ENCODE measurements at places on chromosomes 12 and 14.

DNA sequence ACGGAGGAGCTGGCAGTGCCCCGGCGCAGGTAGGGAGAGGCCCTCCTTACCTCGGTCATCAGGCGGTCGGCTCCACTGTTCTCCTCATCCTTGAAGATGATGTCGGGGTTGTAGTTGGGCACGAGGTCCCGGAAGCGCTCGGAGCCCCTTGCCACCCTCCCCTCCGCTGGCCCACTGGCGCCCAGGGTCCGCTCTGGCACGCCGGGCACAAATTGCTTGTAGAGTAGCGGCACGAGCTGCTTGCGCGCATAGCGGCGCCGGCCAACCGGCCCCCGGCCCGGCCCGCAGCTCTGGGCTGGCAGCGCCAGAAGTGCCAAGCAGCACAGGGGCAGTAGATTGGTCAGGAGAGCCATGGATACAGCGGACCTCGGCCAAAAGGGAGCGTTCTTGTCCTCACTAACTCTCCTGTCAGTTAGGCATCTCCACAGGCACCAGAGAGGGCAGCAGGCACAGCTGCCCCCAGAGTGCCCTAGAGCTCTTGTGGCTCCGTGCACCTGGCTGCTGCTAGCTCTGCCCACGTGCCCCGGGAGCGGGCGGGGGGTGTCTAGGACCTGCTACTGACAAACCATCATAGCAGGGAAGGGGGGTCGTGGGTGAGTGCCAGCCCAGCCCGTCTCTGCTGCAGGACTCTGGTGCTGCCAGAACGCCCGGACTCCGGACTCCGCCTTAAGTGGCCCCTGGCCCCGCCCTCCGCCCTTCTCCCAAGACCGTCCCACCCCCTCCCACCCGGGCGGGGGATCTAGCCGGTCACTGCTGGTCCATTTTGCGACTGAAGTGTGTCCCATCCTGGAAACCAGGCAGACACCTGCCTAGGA, at the start of gene DHH:
Gene DHH (minus strand): TSS at position 642 of the 815 bp plus-strand sequence. CDS start 289 bp downstream, at position 353.
- no peak for DNase-seq

- no peak for DNase-seq
Observed at GRCh38 chr12:102955926-102956737, 1.3 kb upstream of the ASCL1 start.

- DNase-seq: peak; percentile 53
Observed at GRCh38 chr12:101927999-101928398, 50.6 kb downstream of the DRAM1 start.

DNA sequence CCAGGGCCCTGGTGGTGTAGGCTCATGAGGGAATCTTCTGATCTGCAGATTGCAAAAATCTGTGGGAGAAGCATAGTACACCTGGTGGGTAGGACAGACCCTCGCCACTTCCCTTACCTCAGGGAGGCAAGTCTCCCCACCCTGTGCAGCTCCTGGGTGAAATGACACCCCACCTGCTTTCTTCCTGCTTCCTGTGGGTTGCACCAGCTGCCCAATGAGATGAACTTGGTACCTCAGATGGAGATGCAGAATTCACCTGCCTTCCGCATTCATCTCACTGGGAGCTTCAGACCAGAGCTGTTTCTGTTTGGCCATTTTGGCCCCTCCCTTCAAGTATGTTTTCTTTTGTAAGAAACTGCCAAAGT, 4.7 kb downstream of the CLEC2D start:
- no peak for DNase-seq

DNA sequence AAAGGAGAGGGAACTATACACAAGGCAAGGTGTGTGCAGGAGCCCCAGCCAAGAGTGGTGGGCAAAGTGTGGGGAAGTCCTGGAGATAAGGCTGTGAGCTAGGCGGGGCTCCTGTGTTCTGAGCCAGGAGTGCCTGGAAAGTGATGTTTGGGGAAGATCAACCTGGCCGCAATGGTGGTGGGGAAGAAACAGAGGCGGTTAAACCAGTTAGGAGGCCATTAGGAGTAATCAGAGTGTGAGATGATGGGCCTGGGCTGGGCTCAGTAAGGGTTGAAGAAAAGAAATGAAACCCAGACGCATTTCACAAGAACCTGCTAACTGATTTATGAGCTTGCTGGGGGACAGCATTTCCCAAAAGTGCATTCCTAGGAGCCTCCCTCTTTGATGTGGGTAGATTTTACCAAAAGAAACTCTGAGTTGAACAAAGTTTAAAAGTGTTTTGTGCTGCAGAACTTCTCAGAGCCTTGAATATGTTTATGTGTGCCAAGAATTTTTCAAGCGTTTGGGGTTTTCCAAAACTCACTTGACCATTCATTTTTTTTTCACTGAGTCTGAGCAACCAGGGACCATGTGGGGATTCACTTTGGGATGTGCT, 34.2 kb upstream of the LRP1-AS start:
- DNase-seq: no peak

GRCh38 chr14:89486961-89487360, 69.9 kb upstream of the FOXN3 start:
- DNase-seq: peak; percentile 40

DNA sequence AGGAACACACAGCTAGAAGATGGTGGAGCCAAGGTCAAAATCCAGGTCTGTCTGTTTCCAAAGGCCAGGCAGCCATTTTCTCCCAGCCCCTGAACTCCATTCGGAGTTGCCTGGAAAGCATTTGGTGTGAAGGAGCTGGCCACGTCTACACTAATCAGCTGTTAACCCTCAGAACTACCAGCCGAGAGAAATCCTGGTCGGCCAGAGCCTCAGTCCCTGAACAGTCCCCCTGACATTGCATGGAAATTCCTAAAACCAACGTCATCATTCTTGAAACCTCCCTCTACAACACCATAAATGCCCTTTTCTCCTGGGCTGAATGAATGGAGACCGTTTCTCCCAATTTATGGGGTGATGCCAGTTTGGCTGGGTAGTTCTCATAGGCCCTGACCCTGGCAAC, 245.6 kb downstream of the SLC41A2 start:
- DNase-seq: no peak

DNA sequence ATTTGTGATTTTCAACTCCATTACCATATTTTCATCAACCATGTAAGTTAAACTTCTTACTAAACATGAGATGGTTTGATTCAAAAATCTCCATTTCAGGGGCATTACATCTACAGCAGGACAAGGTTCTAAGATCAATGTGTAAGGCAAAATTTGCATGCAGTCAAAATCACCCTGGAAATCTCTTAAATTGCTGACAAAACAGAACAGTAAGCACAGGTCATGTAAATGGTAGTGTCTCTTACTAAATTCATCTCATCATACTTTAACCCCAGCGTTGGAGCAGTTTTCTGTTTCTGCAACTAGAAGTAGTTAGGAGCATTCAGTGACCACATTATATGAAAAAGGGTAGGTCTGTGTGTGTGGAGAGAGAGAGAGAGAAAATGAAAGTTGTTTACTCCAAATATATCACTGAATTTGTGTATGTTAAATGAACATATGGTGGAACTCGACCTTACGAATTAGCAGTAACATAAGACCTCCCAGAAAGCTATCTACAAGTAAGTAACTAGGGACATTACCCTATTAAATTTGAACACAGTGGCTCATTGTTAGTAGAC, 227.5 kb downstream of the SSPN start:
- no peak for DNase-seq

DNA sequence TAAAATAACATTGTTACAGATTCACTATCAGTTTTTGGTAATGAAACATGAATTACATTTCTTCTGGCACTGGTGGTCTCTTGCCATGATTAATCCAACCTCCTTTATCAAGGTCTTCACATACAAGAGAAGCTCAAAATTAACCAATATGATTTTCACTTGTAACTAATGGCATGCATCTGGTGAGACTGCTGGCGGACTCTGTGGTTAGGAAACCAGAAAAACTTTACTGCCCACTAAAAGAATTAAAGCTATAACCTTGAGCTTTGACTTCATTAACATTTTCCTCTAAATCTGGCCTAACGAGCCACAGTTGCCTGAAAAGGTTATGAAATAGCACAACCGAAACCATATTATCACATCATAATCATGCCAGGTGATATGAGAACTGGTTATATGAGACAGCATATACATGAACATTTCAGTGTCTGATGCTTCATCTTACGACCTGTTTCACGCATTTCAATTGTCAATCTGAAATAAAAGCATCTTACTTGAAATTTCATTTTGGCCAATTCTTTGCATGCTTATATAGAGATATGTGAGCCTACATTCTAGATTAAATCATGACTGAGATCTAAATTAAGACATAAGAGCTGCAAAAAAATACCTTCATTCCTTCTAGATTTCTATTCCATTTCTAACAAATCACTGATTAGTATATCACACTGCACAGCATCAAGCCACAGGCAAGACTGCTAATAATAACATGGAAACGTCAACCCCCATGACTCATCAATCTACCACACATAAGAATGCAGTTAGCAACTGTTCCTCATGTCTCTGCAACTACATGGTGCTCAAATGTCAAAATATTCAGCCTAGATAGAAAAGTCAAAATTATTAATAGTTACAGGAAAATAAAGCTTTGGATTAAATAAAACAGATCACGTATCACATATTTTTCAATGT, 89.3 kb downstream of the OSBPL8 start:
- peak; percentile 77 for DNase-seq

GRCh38 chr12:131102493-131102931, 148.8 kb downstream of the ADGRD1 start:
- no peak for DNase-seq

GRCh38 chr12:3150931-3151835, 74.0 kb downstream of the TSPAN9 start:
- no peak for DNase-seq

DNA sequence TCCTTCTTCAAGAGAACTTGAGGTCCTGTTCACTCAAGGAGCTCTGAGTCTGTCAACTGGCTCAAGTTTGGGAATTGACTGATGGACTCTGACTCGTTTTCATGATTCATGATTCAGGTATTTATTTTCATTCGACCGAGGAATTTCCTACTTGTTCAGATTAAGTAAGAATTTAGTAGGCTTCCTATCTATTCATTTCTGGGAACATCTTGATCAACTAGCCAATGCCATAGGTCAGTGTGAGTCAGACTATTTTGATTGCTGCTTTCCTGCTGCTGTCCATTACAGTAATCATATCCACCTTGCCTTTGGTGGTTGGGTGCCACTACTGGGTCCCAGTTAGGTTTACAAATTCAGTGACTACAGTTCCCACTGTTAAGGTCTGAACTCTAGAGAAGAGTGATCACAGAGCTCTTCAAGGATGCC, 6.1 kb downstream of the FAM186A start:
- no peak for DNase-seq

GRCh38 chr12:45168976-45169375, 46.9 kb upstream of the ANO6 start:
- no peak for DNase-seq

GRCh38 chr12:128652136-128652751, 171.5 kb downstream of the SLC15A4 start:
- DNase-seq: no peak

DNA sequence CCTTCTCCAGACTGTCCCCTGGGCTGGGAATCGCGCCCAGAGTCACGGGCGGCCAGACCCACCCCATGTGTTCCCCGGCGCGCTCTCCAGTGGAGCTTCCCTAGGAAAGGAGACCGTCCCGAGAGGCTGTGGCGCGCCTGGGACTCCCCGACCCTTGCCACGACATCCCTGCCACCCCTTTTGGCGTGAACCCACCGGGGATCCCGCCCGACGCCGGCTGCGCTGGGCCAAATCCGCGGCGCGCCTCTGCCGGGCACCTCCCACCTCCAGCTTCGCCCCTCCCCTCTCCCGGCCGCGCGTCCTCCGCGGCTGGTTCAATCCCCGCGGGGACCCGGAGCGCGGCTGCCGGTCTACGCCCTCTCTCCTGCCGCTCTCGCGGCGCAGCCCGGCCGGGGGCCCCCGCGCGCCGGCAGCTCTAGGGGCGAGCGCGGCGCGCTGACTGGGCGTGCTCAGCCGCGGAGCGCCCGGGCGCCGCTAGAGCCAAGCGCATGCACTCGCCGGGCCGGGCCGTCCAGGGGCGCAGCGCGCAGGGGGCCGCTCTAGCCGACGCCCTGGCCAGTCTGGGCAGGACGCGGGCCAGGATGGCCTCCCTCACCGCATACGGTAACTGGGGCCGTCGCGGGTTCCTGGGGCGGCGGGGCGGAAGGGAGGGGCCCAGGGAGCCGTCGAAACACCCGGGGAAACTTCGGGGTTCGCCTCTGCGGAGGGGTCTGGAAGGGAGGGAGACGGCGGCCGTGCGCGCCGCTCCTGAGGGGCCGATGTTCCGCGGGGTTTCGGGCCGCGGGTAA, 77.4 kb upstream of the ANO4 start:
- DNase-seq: no peak

DNA sequence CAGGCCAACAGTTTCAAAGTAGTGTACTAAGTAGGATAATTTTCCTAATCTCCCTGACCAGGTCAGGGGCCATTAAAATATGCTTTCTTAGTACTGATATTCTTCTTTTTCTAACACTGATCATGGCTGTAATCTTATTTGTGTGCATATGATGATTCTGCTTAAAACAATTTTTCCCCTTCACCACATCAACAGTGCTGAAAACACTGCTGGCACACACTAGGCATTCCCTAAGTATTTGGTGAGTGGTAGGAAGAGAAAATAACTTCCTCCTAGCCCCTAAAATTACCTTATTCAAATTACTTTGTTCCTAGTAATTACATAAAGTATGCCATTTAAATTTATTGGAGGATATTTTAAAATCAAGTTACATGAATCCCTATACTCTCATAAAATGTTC, 49.9 kb upstream of the BBS10 start:
- DNase-seq: no peak

GRCh38 chr12:48005001-48005749, 899 bp upstream of the COL2A1 start:
- DNase-seq: no peak

All from inflammatory macrophage (primary cell).